ENCODE measurements at places on chromosomes 4 and X.

DNA sequence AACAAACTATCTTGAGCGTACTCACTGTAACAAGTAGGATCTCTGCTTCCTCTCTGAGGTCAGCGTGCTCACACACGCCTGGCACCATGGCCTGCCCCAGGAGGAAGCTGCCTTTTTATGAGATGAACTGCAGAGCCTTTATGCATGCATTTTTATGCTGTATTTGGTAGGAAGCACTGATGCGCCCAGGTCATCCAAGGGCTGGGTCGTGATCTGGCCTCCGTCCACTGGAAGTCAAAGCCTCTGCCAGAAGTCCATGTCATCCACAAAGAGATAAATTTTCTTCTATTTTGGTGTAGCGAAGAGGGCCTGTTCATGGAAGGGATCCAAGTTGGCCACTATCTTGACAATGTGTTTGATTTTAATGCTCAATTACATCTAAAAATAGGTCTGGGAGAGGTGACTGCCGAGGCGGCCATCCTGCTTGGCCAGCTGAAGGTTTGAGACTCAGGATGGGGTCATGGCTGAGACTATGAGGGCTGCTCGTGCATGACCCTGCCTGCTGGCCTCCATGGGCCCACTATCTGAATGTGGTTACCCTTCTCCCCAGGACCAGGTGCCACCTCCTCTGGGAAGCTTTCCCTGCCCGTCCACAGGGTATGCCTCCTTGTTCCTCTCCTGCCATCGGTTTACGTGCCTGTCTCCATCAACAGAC, 50.3 kb downstream of the HTRA3 start:
- no peak for DNase-seq

DNA sequence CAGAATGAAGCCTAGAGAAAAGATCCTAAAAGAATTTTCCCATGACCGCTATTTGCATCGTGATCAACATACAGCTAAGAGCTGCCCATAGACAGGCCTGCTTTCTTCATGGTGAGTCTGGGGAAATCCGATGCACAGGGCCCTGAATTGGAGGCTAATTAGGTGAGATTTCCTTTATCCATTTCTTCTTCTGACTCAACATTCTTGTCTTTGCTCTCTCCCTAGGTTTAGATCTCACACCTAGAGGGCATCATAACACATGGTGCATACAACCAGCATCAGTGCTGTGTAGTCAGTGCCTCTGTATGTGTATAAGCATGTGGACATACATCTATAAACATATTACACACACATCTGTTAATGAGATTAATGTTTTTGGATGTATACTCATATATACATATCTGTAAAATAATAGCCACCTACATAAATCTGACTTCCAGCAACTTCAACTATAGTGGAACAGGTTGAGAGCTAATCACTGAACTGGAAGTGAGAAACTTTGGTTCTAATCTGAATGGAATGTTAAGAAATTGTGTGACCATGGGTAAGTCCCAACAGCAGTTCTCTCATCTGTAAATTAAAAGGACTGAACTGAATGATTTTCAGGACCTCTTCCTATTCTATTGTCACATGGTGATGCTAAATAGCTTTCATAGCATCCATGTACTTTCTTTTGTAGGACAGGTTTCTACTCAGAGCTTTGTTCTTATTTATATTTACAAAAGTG, 17.5 kb downstream of the GATB start:
- no peak for DNase-seq

- DNase-seq: no peak
Observed at GRCh38 chr4:158094413-158095134, 78.3 kb downstream of the GASK1B start.

DNA sequence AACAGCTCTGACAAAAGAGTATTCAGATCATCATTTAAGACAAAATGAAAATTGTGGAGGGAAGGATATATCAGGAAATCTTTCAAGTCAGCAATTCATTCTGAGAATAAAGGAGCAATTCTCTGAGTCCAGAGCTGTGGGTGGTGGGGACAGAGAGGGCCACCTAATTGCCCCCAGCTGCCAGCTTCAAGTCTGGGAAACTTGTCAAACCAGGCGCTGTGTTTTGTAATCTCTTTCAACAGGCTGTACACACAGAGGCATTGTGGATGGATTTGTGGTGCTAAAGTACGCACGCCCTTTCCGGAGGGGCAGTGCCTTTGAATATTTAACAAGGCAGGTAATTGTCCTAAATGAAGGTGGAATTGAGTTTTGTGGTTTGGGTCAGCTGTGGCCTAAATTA, 591.1 kb upstream of the BOD1L1 start:
- DNase-seq: no peak

DNA sequence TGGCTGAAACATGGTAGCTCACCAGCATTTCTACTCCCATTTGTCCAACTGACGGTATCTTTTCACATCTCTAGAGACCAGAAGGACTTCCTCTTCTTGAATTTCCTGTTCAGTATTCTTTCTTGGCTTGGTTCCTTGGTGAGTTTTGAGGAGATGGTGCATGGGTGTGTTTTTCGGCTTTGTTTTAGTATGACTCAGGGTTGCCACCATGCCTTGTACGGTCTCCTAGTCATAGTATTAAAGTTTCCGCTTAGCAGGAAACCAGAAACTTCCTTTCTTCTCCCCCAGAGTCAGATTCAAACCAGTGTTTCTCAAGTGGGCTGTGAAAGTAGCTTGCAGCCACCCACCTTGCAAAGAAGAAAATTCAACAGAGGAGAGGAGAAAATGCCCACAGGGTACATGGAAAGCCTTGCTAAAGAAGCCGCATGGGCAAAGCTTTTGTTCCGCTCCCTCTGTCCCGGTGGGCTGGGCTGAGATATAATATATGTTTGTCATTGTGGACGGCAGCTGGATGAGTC, 5.7 kb downstream of the CD99 start:
- no peak for DNase-seq

GRCh38 chr4:137648531-137648930, 116.2 kb upstream of the PCDH18 start:
- DNase-seq: no peak

GRCh38 chr4:2832309-2832980, 11.2 kb upstream of the ADD1 start:
- DNase-seq: peak; percentile 75

GRCh38 chr4:167721617-167722486, 370.5 kb upstream of the ANXA10 start:
- no peak for DNase-seq

DNA sequence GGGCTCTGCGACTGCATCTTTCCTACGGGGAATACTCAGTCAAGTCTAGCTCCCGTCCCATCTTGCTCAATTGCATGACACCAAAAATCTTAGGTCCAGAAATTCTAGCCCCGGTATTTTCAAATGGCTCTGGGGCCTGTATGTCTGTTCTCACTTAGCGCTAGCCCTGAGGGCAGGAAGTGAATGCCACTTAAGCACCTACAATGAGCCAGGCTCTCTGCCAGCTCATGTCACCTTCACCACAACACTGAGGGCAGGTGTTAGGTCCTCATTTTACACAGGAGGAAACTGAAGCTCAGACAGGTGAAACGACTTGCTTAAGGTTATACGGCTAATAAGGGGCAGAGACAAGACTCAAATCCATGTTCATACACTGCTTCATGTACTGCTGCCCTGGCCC, 282.8 kb downstream of the PPP1R2C start:
- no peak for DNase-seq

- DNase-seq: no peak
Observed at GRCh38 chrX:23902419-23902818, 5.3 kb downstream of the APOO start.

GRCh38 chrX:24498181-24498580, 33.1 kb downstream of the PDK3 start:
- DNase-seq: no peak

GRCh38 chrX:69324851-69325250, 159.6 kb upstream of the PJA1 start:
- DNase-seq: no peak

- DNase-seq: no peak
Observed at GRCh38 chr4:96097040-96097607, 257.2 kb downstream of the PDHA2 start.

DNA sequence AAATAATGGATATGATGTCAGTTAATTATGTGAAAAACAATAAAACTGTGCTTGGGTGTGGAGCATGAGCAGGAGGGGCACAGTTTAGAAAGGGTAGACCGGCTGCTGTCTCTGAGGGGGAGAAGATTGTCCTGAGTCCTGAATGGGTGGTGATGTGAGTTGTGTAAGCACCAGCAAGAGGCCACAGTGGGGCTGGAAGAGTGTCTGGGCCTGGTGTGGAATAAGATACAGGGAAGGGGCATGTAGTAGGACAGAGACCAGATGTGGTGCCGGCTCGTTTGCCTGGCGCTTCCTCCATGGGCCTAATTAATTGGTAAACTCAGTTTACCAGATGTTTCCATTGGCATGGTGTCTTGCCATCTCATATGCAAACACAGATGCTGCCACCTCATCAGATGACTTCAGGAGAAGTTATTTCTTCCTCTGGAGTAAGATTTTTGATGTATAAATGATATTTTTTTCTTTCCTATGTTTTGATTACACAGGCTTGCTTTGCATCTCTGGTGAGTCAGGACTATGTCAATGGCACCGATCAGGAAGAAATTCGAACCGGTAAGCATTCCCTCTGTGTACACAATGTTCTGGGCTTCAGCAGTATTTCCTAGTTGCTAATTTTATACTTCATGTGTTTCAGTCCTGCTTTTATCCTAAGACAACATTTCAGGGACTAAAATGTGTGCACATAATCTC, 5.1 kb downstream of the MED28 start:
- no peak for DNase-seq

DNA sequence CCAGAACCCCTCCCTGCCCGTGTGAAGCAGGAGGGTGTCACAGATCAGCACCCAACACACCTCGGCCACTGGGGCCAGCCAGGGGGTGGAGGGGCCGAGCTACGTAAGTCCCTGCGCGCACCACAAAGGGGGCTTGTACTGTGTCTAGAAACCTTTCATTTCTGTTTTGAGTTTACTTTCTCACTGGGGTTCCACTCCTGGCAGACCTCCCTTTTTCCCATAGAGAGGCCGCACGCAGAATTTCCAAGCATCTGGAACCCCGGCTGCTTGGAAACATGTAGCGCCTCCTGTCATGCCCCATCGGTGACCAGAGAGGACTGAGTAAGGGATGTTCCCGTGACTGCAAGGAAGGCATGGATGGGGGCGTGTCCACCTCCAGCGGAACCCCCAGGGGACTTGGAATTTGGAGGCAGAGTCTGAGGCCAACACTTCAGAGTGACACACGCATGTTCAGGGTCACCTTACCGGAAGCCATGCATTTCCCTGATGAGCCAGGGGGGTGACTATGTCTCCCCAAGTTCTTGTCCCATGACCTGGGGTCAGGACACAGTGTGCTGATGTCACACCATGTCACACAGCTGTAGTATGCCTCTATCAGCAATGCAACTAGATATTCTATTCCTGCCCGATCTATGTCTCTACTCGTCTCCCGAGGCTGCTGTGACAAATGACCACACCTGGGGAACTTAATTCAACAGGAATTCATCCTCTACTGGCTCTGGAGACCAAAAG, 105.3 kb downstream of the DHRSX start:
- no peak for DNase-seq

GRCh38 chr4:20337261-20337664, 85.6 kb downstream of the SLIT2 start:
- DNase-seq: no peak

DNA sequence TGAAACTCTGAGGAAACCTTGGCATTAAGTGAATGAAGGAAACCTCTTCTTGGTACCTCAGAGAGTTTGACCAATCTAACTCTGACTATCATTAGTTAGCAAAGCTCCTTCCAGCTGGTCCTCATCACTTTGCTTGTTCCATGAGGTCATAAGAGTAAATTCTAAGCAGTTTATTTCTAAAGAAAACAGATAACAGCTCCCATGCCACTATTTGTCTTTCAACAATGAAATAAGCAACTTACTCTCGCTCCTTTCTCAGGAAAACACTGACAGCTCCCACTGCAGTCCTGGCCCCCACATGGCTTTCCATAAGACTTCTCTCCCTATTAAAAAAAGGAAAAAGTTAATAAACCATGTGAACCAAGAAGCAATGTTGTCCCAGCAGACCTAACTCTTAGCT, 127.7 kb downstream of the COL4A6 start:
- no peak for DNase-seq

GRCh38 chrX:42604302-42604701, 173.7 kb downstream of the PPP1R2C start:
- DNase-seq: no peak

DNA sequence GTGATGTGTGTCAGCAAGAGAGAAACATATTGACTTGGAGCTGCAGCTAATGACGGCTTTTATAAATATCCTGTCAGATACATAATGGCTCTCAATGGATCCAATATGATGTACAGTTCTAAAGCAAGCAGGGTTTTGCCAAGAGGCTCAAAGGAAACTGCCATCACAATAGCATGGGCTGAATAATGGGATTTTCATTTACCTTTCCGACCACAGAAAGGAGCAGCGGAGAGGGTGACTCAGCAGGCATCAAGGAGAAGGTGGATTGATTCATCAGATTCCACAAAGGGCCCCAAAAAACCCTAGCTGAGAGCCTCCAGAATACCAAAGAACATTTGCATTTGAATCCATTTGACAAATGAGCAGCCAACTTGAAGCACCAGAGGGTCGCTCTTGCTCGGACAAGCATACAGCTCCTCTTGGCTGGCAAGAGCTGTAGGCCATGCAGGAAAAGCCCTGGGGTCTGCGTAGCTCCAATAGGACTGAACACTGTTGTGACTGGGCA, 355.7 kb upstream of the NOCT start:
- no peak for DNase-seq

- DNase-seq: no peak
Observed at GRCh38 chr4:67207941-67208441, 337.3 kb downstream of the CENPC start.

GRCh38 chrX:145751943-145752342, 65.7 kb upstream of the SLITRK2 start:
- no peak for DNase-seq

DNA sequence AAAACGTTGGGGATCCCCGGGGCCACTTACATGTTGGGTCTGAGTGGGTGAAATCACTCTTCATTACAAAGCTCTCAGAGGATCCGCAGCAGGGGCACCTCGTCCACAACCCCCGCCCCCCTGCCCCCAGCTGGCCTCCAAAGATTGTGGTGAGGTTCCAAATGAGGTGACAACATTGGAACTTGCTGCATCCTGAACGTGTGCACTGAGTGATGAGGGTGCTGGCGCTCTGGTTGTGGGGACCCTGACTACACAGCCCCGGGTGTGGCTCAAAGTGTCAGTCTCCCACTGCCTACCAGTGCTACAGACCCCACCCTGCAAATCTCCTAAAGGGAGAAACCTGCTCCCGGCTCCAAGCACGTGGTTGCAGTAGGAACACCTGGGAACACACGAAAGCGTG, 111.9 kb downstream of the PHKA2 start:
- no peak for DNase-seq

DNA sequence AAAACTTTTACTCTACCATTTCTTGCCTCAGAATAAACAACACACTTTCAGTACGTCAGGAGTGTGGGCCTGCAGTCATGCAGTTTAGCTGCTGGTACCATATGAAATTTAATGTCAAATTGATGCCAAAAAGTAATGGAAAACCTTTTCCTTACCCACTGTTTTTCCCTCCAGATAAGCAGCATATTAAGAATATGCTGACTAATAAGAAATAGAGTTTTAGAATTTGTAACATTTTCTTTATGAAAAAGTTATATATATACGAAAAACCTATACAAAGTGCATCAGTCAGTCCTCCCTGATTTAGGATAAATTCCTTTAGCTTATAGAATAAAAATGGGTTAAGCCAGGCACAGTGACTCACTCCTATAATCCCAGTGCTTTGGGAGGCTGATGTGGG, 206.8 kb upstream of the PPARGC1A start:
- DNase-seq: no peak

- no peak for DNase-seq
Observed at GRCh38 chr4:20017777-20018115, 234.0 kb upstream of the SLIT2 start.

GRCh38 chrX:47664737-47665136, 5.8 kb upstream of the UXT start:
- no peak for DNase-seq

- DNase-seq: no peak
Observed at GRCh38 chrX:44282753-44283152, 60.7 kb downstream of the EFHC2 start.
